Fibroblast of mammary gland (primary cell): ENCODE measurements at places on chromosomes 13 and 19.

DNA sequence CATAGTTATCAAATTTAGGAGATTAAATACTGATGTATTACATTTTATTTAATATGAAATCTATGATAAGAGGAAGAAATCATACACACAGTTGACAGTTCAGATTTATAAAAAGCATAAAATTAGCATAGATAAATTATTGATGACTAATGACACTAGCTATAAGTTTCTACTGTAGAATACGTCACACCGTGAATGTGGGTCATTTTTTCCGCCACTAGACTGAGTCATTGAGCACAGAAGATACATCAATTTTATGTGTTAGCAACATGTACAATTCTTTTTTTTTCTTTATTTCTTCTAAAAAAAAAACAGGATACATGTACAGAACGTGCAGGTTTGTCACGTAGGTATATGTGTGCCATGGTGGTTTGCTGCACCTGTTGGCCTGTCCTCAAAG, 22.2 kb downstream of the AP2S1 start:
- peak; percentile 60 for DNase-seq

- DNase-seq, result no peak
These were observed 877 bp upstream of the NLRP11 start for GRCh38 chr19:55832676-55833075.

GRCh38 chr13:60044321-60044720, 119.4 kb downstream of the DIAPH3 start:
- DNase-seq, result no peak

DNA sequence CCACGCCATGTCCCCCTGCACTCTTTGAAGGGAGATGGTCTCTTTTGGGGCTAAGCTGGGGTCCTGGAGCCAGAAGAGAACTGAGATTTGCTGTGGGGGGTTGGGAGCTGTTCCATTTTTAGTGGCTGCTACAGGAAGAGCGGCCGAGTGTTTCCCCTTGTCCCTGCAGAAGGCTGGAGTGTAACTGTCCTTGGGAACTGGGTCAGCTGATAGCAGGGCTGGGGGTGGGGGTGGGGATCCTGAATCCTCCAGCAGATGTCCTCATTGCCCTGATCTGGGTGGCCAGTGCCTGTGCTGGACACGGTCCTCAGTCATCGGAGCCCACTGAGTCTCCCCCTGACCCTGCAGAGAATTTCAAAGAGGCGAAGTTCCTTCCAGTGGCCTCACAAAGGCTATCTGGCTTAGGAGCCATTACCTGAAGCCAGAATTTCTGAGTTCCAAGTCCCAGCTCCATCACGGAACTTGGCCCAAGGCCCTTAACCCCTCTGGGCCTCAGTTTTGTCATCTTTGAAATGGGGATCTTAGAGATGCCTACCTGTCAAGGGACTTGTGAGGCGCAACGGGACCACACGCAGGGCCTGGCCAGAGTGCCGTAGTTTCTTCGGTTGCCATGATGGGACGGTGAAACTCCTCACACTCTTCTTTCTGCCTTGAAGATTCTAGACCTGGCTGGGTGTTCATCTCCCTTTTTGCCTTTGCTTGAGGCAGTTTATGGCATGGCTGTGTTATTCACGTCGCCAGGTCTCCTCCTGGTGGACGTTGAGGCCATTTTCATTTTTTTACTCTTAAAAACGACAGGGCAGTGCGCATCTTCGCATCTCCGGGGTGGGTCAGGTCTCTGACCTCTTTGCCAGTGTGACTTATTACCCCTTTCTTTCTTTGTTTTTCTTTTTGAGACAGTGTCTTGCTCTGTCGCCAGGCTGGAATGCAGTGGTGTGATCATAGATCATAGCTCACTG, 51.9 kb downstream of the DNM2 start:
- peak; percentile 60 for DNase-seq

GRCh38 chr13:88125055-88125454, 453.9 kb downstream of the SLITRK5 start:
- DNase-seq, result no peak

DNA sequence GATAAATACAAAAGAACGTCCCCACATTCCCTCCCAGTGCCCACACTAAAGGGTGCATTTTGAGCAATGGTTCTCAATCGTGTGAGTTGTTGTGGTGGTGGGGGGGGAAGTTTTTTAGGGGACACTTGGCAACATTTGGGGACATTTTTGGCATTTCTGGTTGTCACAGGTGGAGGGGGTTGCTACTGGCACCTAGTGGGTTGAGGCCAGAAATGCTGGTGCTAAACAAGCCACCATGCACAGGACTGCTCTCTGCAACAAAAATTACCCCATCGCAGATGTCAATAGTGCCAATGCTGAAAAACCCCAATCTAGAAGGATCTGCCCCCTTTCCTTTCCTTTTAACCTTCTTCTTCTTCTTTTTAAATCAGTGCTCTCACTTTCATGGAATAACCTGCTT, 453.3 kb downstream of the TSHZ3 start:
- no peak for DNase-seq

GRCh38 chr13:97438856-97439595, 5.1 kb downstream of the RAP2A start:
- DNase-seq, result no peak

- DNase-seq, result no peak
These were observed 1.4 kb downstream of the ZNF780B start for GRCh38 chr19:40054632-40055031.

DNA sequence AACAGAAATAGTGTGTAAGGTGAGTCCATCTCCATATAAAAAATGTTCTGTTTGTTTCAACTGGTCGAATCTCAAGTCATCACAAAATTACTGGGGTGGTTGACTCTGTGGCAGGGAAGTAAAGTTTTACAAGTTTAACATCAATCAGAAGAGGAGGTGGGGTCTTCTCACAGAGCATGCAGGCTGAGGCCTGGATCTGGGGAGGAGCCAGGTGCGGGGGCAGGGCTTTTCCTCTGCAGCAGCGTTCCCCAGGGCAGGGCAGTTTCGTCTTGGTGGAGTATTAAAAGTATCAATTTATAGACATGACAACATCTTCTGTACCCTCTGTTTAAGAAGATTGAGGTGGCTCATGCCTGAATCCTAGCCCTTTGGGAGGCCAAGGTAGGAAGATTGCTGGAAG, 68.8 kb downstream of the SLC7A9 start:
- no peak for DNase-seq

- no peak for DNase-seq
These were observed 36.2 kb upstream of the RBM26 start for GRCh38 chr13:79442221-79442620.

DNA sequence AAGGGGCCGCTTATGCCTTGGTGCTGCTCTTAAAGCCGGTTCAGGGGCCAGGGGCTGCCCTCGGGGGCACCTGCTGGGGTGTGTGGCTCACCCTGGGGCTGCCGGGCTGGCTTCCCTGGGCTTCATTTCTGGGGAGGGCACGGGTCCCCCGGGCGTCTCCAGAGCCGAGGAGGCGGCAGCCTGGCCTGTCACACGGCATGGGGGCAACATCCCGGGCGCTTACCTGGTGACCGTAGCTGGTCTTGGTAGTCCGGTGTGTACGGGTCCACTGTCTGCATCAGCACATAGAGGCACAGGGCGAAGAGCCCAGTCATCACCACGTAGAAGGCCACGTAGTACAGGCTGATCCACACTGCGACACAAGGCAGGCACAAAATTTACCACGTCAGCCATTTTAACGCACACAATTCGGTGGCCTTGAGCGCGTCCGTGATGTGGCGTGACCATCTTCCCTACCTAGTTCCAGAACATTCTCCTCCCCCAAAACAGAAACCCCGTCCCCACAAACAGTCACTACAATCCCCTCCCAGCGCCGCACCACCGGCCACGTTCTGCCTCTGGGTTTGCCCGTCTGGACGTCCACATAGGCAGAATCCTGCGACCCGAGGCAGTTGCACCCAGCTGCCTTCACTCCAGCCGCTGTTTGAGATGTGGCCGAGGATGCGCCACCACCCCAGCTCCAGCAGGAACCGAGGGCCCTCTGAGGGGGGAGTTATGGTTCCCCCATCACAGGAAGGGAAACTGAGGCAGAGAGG, 3.2 kb downstream of the ATP4B start:
- no peak for DNase-seq

- no peak for DNase-seq
These were observed 305.3 kb downstream of the TEX29 start for GRCh38 chr13:111625526-111626315.

DNA sequence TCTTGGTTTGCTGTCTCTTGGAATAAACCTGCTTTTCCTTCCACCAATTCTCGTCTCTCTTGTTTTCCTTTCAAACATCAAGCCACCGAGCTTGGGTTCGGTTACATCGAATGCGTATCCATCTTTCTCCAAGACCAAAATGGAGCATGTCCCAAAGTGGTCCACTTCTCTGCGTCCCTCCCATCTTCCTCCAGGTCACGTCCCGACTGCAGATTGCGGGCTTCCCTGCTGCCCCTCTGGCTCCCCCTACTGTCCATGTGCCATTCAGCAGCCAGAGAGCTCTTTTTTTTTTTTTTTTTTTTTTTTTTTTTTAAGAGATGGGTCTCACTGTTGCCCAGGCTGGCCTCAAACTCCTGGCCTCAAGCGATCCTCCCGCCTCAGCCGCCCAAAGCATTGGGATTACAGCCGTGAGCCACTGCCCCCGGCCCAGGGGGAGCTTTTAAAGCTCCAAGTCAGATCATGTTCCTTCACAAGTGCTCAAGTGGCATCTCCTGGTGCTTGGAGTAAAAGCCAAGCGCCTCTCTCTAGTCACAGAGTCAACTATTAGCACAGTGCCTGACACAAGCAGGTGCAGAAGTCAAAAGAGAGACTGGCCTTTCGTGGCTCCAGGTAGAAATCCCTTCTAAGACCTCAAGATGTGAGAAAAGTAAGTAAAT, 10.0 kb downstream of the COL5A3 start:
- DNase-seq, result peak; percentile 66

- DNase-seq, result peak; percentile 45
These were observed 81.4 kb upstream of the IRS2 start for GRCh38 chr13:109867766-109868165.

DNA sequence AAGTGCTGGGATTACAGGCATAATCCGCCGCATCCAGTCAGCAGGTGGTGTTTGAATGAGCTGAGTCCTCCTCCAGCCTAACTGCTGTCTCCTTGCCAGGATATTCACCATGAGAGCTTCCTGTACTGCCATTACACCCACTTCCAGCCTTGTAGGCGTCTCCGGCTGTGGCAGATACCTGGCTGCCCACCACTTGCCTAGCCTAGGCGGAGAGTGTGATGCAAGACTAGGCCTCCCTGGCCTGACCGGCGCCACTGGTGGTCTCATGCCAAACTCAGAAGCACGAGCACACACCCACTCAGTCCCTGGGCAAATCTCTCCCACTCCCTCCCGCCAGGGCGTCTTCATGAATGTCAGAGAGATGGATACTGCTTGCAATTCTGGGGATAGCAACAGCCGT, 16.6 kb downstream of the IL12RB1 start:
- DNase-seq, result no peak

DNA sequence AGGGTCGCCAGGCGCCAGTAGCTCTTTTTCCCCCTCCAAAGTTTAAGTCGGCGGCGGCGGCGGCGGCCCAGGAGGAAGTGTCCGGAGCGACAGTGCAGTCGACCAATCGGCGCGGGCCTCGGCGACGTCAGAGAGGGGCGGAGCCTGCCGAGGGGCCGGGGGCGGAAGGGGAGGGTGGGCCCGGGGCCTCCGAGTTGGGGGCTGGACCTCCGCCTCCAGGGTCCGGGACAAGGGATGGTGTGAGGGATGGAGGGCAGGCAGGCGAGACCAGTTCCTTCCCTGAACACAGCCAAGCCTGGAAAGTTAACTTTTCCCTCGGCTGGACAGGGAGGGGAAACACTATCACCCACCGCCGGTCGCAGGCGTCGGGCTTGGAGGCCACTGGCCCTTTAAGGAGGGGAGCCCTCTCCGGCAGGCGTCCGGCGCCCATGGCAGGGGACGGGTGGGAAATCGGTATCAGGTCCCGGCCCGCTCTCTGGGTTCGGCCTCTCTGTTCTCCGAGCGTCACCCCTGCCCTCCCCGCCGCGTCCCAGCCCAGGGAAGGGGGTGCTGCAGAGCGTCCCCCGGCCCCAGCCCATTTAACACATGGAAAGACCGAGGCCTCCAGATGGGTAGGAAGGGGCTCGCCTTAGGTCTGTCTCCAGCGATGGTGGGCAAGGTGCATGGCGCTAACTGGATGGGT, at the start of gene PRKD2:
PRKD2 (minus strand) TSS at position 81 of the 682 bp plus-strand sequence. CDS start 744 bp downstream, outside the sequence.
- peak; percentile 66 for DNase-seq

GRCh38 chr13:105083992-105084391, 1451.5 kb downstream of the EFNB2 start:
- DNase-seq, result no peak

DNA sequence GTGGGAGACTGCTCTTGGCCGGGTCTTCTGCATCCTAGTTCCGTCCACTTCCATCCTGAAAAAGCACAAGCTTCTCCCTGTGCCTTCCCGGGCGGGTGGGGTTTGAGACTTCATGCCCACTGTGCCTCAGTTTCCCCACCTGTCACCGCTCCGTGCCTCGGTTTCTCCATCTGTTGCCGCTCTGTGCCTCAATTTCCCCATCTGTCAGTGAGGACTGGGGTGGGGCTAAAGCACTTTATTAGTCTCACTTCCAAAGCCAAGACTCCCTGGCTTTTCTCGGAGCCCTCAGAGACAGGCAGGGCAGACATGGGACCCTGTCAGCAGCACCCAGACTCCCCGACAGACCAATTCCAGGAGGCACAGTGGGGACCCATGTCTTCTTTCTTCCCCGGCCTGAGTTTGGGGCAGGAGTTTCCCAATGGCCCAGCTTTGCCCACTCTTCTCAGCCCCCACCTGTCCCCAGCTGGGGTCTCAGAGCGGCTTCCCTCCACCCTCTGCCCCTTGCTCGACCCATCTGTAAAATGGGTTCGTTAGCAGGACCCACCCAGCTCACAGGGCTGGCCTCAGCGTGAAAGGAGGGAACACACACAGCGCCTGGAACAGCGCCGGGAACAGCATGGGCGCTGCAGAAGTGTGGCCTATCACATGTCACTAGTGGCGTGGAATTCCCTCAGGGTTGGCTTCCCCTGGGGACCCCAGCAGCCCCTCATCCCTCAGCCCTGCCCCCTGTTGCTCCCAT, 4.6 kb upstream of the PEAK3 start:
- DNase-seq, result no peak

DNA sequence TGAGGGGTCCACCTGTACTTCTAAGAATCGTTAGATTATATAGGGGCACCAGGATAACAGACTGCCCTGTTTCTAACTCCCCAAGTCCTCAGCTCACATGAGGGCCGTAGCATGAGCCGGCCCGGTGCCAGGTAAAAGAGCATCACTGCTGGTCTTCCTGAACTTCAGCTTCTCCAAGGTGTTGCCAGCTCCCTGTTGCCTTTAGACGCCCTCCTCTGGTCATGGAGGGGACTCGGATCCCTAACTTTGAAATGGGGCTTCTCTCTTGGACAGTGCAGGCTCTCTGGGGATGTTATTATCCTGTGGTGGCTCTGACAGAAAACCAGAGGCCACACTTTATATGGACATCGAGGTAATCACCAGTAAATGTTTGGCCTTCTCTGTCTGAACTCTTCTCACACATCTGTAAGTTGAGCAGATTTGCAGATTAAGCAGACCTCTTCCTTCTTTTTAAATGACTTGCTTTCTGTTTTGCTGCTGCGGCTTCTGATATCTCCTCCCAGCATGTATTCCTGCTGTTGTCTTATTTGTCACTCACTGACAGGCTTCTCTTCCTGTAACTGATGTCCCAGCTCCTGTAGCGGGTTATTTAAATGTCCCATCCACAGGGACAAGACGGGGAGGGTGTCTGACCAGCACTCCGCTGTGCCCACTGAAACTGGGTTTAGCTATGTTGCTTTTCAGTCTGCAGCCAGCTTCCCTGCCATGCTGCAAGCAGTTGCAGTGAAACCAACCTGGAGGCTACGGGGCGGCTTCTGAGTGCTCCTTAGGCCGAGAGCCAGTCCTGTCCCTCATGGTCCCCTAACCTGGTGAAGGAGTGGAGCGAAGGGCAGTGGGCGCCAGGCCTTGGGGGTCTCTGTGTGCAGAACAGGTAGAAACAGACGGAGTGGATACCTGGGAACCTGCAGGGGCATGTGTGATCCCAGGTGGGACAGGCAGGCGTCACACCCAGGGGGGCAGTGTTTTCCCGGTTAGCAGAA, 39.2 kb downstream of the TSSK6 start:
- no peak for DNase-seq
